Left lung (tissue), 14 donors: ENCODE measurements at places on chromosomes 2 and 18. TPM values are rescaled to one million over a fixed set of nuclear protein-coding genes. Genes with fewer than 3 reads are reported as not detected.

GRCh38 chr18:37266290-37266689, 299.3 kb downstream of the CELF4 start:
- no peak overlapping the region for H3K4me3 ChIP-seq
- DNase-seq, result no peak
- H3K27me3 ChIP-seq, result peaks cover 24% of the 10 kb centered on the region
- no peaks in the 10 kb centered on the region for H3K36me3 ChIP-seq
- H3K27ac ChIP-seq, result no peak overlapping the region

- no peaks in the 10 kb centered on the region for H3K27me3 ChIP-seq
- no peak overlapping the region for H3K27ac ChIP-seq
- DNase-seq, result no peak
- H3K4me3 ChIP-seq, result no peak overlapping the region
Observed at GRCh38 chr2:242038928-242039341, 169.4 kb downstream of the RTP5 start.

GRCh38 chr18:46340716-46341115, 236.5 kb downstream of the HAUS1 start:
- H3K4me1 ChIP-seq, result peaks cover 4% of the 10 kb centered on the region
- H3K4me3 ChIP-seq, result no peak overlapping the region
- no peaks in the 10 kb centered on the region for H3K36me3 ChIP-seq

GRCh38 chr18:78994531-78994930, 14.9 kb downstream of the SALL3 start:
- no peak for DNase-seq
- H3K27me3 ChIP-seq, result peaks cover 50% of the 10 kb centered on the region
- no peak overlapping the region for H3K27ac ChIP-seq

DNA sequence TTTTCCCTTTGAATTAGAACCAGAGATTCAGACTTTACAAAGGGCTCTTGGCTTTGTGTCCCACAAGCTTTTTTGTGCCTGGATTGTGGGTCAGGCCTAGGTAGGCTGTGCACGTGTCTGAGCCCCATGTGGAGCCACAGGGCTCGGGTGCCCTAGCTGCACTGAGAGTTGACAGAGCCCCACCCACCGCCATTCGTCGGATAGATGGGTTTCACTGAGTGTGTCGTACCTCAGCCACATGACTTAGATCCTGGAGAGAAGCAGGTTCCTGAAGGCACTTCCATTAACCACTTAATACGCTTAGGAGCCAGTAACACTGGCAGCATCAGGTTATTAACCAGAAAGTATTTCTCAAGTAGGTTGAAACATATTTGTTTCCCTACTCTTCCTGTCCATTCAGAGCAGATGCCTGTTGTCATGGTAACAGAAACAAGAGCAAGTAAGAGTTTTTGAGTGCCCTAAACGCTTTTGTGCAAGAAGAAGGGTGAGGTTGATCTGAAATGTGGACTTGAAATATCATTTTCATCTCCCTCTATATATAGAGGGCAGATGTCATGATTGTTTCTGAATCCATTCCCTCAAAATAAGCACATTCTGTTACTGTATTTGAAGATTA, 30.0 kb downstream of the ADCYAP1 start:
- no peak for DNase-seq
- no peaks in the 10 kb centered on the region for H3K27me3 ChIP-seq
- no peak overlapping the region for H3K4me3 ChIP-seq
- no peaks in the 10 kb centered on the region for H3K4me1 ChIP-seq
- no peak overlapping the region for H3K27ac ChIP-seq

DNA sequence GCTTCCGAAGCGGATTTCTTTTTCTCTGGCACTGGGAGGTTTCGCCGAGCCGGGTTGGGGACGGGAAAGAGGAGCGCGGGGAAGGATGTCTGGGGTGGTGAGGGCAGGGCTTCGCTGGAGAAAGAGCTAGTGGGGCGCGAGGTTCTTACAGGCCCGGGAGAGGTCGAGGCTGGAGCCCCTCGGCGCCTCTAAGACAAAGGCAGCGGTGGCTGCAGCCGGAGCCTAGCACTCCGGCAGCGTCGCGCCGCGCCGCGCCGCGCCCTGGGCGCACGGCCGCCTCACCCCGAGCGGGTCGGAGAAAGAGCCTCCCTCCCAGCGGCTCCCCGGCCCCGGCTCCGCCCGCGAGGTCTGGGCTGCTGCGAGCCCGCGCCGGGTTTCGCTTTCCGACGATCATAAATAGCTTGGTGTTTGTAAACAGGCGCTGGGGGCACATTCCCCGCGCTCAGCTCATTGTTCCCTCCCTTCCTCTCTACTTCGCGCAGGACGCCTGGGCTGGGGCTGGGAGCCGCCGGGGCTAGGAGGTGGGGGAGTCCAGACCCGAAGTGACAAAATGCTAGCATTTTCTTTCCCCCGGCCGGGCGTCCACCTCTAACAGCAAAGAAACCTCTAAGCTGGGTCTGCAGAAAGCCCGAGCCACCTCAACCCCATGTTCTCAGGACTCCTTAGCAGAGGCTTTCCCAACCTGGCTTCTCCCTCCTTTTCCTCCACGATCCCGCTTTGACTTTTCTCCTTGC, 813 bp upstream of the MEIS1 start:
- H3K36me3 ChIP-seq, result no peaks in the 10 kb centered on the region
- peaks cover 30% of the 10 kb centered on the region for H3K27me3 ChIP-seq

DNA sequence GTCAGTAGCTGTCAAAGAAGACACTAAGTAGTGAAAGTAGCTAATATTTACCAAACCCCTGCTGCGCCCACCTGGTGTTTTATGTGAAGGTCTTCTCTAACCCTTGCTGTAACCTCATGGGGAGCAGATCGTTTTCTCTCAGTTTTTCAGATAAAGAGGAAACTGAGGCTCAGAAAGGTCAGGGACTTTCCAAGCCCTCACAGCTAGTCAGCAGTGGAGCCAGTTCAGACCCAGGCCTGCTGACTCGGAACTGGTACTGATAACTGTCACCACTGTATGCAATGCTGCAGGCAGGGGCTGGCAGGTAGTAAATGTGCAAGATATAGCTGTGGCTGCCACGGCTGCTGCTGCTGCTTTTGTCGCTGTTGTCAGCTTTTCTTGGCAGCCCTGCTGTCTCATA, 69.1 kb downstream of the LRRFIP1 start:
- H3K4me3 ChIP-seq, result no peak overlapping the region
- peaks cover 54% of the 10 kb centered on the region for H3K4me1 ChIP-seq

- H3K4me1 ChIP-seq, result no peaks in the 10 kb centered on the region
- no peaks in the 10 kb centered on the region for H3K27me3 ChIP-seq
- no peak for DNase-seq
- H3K4me3 ChIP-seq, result no peak overlapping the region
- H3K27ac ChIP-seq, result no peak overlapping the region
Observed at GRCh38 chr2:98552499-98553179, 55.7 kb downstream of the COA5 start.

DNA sequence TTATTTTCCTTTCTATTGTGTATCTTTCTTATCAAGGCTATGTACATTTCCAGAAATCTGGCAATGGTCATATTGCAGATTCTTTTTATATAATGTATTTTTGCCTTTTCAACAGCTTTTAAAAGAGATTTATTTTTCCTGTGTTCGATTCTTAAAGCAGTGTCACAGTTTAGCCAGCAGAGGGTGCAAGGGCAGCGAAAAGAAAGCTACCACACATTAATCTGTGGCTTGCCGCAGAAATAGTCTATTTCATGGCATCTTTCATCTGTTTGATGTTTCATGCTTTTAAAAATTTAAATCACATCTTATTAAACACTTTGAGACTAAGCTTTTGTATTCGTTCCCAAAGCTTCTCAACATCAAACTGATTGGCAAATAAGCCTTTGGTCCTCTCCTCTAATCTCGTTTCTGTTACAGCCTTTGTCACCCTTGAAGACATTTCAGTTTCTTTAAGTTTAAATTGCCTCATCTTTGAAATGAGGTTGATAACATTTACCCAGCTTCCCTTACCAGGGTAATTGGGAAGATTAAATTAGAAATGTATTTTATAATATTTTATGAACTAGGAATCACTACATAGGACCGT, 73.3 kb downstream of the PIK3C3 start:
- H3K27me3 ChIP-seq, result no peaks in the 10 kb centered on the region
- H3K4me3 ChIP-seq, result no peak overlapping the region
- no peak overlapping the region for H3K27ac ChIP-seq
- no peaks in the 10 kb centered on the region for H3K4me1 ChIP-seq
- no peak for DNase-seq

DNA sequence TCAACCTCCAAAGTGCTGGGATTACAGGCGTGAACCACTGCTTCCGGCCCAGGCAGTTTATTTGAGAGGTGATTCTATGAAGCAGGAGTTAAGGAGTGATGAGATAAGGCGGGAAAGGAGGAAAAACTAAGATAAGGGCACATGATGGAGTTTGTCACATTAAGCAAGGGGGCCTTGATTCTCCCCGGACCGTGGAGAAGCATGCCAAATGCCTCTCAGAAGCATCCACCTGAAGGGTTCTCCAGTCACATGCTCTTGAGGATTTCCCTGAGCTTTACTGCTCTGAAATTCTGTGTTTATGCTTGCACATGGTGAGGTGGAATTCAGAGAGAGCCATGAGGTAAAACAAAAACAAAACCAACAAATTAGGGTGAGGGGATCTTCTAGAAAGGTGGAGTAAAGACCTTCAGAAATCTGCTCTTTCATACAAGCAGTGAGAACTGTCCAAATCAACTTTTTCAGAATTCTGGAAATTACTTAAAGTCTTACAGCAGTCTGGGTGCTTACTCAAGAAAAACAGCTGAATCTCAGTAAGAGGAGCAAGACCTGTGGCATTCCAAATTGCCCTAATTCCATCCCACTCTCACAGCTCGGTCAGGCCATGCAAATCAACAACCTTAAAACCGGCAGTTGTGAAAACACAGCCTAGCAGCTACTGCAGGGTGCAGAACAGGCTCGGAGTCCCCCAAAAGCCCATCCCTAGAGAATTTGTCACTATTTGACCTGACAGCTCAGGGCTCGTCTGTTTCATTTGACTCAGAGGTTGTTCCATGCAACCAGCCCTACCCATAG, 69.1 kb upstream of the CTLA4 start:
- H3K27me3 ChIP-seq, result no peaks in the 10 kb centered on the region
- no peak for DNase-seq
- no peak overlapping the region for H3K27ac ChIP-seq
- H3K4me3 ChIP-seq, result no peak overlapping the region
- H3K36me3 ChIP-seq, result no peaks in the 10 kb centered on the region

- no peak for DNase-seq
- no peaks in the 10 kb centered on the region for H3K4me1 ChIP-seq
- no peak overlapping the region for H3K4me3 ChIP-seq
- no peak overlapping the region for H3K27ac ChIP-seq
- no peaks in the 10 kb centered on the region for H3K27me3 ChIP-seq
Observed at GRCh38 chr2:139123795-139124194, 343.6 kb upstream of the NXPH2 start.

DNA sequence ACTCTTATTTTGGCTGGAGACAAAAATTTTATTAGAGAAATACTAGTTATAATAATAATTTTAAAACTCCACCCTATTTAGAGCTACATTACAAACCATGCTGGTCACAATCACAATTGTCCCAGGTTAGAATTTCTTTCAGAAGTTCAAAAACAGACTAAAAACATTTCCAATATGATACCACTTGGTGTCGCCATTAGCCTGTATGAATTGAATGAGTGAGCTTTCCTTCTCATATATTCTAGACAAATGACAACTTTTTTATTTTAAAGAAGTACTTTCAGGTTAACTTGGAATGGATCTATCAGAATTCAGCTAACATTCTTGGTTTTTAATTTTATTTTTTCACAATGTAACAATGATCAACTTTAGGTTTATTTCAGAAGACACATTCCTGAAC, 48.0 kb downstream of the SERPINB8 start:
- no peaks in the 10 kb centered on the region for H3K36me3 ChIP-seq
- DNase-seq, result no peak
- H3K27me3 ChIP-seq, result no peaks in the 10 kb centered on the region
- H3K4me3 ChIP-seq, result no peak overlapping the region

GRCh38 chr2:181959508-181959907, 26.1 kb upstream of the PPP1R1C start:
- no peaks in the 10 kb centered on the region for H3K36me3 ChIP-seq
- H3K4me3 ChIP-seq, result no peak overlapping the region
- no peaks in the 10 kb centered on the region for H3K27me3 ChIP-seq

DNA sequence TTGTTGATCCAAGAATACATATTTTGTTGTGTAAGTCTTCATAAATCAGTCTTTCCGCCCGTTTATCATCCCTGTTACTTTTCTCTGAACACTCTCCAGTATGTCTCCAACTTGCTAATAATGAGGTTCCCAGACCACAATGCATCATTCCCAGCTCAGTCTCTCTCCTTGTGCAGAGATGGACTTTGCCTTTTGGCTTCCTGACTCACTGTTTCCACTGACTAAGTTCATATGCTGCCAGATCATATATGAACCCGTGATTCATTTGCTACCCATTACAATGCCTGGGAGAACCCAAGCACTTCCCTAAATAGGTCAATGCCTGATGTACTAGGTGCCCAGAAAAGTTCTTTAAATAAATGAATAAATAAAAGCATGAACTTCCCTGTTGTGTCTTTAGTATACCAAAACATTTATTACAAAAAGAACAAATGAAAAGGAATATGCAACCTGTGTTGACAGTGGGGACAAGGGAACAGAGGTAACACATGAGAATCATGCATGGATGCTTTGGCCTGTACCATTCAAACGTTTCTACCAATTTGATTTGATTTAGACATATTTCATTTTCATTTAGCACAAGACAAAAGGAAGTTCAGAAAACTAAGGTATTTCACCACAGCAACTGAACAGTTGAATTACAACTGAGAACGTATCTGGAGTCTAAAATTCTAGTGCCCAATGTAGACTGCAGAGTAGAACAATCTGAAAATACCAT, 215.4 kb upstream of the HNRNPA3 start:
- H3K36me3 ChIP-seq, result no peaks in the 10 kb centered on the region
- no peak overlapping the region for H3K4me3 ChIP-seq
- H3K27ac ChIP-seq, result no peak overlapping the region
- DNase-seq, result no peak
- H3K4me1 ChIP-seq, result no peaks in the 10 kb centered on the region

DNA sequence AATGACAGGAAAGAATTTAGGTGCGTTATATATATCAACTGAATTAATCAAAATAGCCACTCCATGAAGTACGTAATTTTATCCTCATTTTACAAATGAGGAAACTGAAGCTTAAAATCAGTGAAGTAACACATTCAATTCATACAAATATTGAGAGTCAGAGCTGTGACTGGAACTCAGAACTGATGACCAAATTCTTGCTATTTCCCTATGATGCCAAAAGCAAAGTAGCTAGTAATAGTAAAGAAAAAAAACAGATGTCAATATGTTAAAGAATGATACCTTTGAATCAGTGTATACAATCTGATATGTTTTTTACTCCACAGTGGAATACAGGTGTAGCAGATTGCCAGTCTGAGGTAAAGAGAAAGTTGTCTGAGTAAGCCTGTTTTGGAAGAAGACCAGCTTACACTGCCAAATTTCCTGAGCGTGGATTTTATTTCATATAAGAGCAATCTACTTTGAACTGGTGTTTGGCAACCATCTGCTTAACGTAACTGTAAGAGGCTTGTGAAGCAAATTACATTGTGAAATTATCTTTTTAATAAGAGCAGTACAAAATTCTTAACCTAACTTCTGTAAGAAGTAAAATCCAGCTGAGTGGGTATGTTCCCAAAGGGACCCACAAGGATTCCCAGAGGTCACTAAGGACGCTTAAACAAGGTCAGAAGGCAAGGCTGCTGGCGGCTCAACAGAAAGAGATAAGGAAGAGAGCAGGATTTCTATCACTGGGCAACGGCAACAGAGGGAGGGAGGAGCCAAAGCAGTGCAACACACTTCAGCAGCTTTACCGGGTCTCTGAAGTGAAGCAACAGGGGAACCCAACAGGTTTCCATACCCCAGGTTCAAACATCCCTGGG, 85.6 kb downstream of the IKZF2 start:
- no peak overlapping the region for H3K27ac ChIP-seq
- H3K27me3 ChIP-seq, result no peaks in the 10 kb centered on the region
- peaks cover 6% of the 10 kb centered on the region for H3K4me1 ChIP-seq
- peak; percentile 23 for DNase-seq
- no peak overlapping the region for H3K4me3 ChIP-seq

Gene GULP1
- 27.5 TPM for total RNA-seq

Gene TXNDC2
- 0.18 TPM for total RNA-seq

Gene TMEM198
- 3.5 TPM for total RNA-seq

Gene TNS1
- 303 TPM for total RNA-seq

Gene RUFY4
- total RNA-seq, result not detected

Gene MAIP1
- 14.7 TPM for total RNA-seq
